ENCODE measurements at places on chromosomes 6 and 20.

GRCh38 chr20:1377341-1377871, 15.4 kb downstream of the FKBP1A start:
- no peak for DNase-seq

DNA sequence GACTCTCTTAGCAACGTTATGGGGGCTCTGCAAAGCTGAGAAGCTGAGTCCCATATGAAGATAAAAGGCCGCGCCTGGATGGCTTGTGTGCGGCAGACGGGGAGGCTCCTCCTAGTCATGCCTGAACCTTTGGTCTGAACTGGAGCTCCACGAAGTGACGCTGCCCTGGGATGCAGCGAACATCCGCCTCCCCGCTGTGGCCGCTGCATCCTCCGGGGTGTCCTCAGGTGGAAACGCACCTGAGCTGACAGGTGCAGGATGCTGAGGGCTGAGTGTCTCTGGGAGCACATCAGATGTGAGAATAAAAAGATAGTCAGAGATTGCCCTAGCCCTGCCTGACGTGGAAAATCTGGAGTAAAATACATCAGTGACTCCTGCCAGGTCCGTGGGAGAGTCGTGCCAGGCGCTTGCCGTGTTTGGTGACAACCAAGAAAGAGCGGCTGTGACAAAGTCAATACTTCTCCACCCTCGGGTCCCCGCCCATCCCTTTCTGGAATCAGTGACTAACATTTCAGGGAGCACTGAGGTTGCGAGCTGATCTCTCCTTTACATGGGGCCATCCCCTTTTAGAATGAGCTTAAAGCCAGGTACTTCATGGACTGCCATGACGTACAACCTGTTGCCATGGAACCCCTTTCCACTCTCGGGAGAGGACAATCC, 162.8 kb upstream of the AFDN start:
- no peak for DNase-seq

DNA sequence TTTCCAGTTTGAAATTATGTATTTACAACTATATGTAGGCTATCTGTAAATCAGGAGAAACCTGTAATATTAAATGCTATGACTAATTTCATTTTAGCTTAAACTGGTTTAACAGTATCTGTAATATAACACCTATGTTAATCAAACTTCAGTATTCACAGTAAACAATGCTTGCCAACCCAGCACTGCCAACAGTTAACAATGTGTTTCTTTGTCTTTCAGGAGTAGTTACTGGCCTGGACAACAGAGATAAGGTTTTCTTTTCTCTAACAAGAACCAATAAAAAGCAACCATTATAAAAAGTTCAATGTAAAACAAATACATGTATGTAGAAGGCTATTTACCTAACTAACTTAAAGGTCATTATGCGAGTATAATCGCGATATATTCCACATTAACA, 158.8 kb downstream of the CDK19 start:
- DNase-seq, result no peak

- no peak for DNase-seq
These were observed 75.2 kb downstream of the JPH2 start for GRCh38 chr20:44111712-44112335.

DNA sequence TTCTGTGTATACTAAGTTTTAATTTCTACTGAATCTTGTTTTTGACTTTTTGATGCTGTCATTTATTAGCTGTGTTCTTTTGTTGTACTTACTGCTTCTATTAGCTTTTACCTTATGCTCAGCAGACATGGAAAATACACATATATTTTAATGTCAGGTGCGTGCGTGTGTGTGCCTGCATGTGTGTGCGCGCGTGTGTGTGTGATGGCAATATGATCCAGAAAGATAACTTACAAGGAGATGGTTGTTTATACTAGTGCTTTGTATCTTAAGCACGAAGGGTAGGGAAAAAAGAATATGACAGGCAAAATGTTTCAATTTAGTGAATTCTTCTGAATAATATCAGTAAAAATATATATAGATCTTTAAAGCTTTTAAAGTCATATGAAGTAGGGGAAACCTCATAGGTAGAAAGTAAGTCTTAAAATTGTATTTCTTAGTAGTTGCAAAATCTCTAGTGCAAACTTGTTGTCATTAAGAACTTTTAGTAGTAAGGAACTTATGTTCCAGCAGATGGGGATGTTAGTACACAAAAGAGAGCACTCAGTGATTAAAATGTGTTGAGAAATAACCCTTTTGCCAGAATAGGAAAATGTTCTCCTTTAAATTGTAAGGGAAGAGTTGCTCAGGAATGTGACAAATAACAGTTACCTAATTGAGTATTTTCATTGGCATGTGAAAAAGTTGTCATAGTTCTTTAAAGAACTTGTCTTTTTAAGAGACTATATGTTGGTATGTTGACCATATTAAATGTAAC, 13.2 kb downstream of the QKI start:
- no peak for DNase-seq

- DNase-seq, result no peak
These were observed 102.4 kb downstream of the AHI1 start for GRCh38 chr6:135395136-135395535.

GRCh38 chr6:51028276-51028675, 209.6 kb downstream of the TFAP2B start:
- no peak for DNase-seq

Data from CD4-positive, alpha-beta T cell treated with Interleukin-15 for 1 hour (primary cell).